GM23338 (cell line): ENCODE measurements at places on chromosomes 5 and 9. TPM values are rescaled to one million over a fixed set of nuclear protein-coding genes. Genes with fewer than 3 reads are reported as not detected.

- no peak for DNase-seq
These were observed 89.7 kb upstream of the CCDC152 start for GRCh38 chr5:42666869-42667268.

Gene CTNND2
- total RNA-seq = 6.6 and 7.0 TPM in 2 replicates

Gene ACOT12
- total RNA-seq = 1.4 TPM in 1 of 2 replicates, not detected in the other

DNA sequence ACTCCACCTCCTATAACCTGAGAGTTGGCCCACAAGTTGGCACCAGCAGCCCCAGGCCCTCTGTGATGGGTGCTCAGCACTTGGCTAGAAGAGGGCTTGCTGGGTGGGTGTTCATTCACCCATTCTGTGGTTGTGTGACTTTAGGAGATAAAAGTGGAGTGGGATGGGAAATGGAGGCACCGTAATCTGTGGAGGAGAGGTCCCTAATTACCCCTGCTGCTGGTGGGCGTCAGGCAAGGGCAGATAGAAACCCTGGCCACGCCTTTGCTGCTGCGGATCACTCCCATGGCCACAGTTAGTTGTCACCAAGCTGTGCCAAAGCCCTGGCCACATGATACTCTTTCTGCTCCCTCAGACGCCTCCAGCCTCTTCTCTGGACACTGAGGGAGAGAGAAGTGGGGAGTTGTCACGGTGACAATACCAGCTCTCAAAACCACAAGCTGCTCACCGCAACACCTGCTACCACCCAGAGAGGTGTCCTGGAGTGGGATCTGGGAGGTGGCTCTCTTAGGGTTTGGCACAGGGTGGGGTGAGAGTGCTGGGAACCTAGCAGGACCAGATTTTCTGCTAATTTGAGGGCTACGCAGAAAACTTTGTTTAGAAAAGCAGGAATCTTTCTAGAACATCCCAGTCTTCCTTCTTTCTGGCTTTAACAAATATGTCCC lies 12.0 kb upstream of the NEUROG1 start:
- no peak for DNase-seq

Gene TAF11L6
- not detected in 2 replicates for total RNA-seq

GRCh38 chr9:125746774-125747052 lies 460 bp upstream of the PBX3 start:
- DNase-seq = no peak

DNA sequence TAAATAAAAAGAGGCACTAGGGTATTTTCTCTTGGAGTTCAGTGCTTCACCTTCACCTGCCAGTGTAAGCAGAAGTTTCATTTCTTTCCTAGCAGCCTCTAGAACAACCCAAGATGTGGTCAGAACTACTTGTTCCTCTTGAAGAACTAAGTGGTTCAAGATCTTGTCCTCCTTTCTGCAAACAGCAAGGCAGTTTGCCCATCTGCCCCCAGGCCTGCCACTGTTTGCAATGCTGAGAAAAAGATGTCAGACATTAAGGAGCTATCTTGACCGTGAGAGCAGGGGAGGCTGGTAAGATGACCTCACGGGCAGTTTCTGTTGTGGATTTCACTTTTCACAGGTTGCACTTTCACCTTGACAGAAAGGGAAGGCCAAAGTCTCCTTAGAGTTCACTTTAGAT lies 52.0 kb upstream of the KLF4 start:
- DNase-seq = no peak

Gene RASGEF1C
- 0.42 and 2.6 TPM in 2 replicates for total RNA-seq

DNA sequence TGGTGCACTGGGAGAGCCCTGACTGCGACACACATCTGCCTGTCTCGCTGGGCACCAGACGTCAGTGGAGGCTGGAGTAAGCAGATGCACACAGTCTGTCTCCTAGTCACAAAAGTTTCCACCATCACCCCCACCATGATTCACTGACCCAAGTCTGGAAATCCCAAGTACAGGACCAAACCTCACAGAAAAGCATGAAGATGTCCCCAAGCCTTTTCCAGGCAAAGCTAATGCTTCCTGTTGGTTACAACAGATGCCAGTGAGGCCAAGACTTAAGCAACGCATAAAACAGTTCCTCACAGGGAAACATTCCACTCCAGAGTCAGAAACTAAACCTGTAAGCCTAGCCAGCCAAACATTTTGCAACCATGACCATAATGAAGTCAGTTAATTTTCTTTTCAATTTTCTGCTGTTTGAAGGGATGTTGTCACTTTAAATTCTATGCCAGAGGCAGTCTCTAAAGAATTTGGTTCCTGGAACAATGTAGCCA lies 259.3 kb upstream of the SLC30A5 start:
- DNase-seq = no peak

- DNase-seq = no peak
These were observed 144.9 kb downstream of the FAM114A2 start for GRCh38 chr5:153893817-153894216.

Gene EXD3
- 3.6 and 4.4 TPM in 2 replicates for total RNA-seq
